ENCODE measurements at places on chromosomes 12 and 14.

GRCh38 chr12:63922474-63922873 is 78.0 kb downstream of the SRGAP1 start:
- DNase-seq = no peak

- no peak for DNase-seq
Measured at GRCh38 chr14:59827401-59827800, 43.2 kb downstream of the RTN1 start.

GRCh38 chr14:26549571-26549970 is 48.3 kb downstream of the NOVA1 start:
- no peak for DNase-seq

DNA sequence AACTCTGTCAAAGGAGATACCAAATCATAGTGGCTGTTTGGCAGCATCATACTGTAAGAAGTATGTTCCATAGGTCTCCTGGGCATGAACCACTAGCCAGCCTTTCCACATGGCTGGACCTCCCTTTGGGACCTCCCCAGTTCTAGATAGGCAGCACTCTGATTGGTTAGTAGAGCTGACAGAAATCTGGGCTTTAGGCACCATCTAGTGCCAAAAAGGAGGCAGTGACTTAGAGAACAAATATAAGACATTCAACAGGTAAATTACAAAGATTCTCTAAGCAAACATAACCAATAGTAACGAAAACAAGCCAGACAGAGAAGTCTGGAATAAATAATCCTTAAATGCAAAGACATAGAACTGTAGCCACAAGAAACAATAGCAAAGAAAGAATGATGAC is 148.0 kb upstream of the PDE3A start:
- DNase-seq = no peak

- no peak for DNase-seq
Measured at GRCh38 chr12:57852620-57853500, 6.3 kb upstream of the CTDSP2 start.

DNA sequence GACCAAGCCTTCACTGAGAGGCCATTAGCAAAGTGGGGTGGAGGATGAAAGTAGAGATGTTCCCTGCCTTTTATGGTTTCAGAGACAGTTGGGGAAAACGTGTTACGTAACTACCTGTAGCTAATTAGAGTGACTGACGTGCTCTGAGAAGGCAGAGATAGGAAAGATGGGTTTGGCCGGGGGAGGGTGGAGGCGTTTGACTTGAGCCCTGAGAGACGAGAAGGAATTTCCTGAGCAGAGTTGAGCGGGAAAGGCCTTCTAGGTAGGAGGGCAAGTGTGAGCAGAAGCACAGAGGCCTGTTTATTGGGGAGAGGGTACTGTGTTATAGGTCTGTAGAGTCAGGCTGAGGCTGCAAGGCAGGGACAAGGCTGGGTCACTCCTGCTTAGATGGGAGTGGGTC is 8.6 kb downstream of the TUNAR start:
- no peak for DNase-seq

DNA sequence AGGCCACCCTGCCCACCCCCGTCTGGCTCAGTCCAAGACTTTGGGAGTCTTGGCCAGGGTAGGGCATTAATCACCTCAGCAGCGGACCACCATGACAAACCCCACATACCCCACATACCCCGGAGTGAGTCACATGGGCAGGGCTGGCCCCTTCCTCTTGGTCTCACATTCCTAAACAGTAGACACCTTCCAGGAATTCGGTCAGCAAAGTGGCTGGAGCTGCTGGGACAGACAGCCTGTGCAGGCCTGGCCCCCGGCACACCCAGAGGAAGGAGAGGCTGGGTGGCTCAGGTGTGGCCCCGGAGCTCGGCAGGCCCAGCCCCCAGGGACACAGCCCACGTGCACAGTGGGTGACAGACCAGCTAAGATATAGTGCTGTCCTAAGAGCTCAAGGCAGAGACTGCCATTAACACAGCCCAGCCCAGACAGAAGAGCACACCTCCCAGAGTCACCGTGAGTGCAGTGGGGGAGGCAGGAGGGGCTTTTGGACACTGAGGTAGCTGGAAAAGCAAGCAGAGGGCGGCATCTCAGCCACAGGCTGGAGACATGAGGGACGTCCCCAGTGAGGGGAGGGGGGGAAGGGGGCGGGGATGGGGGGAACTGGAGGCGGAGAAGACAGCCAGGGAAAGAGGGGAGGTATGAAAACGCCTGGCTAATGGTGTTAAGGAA is 24.0 kb downstream of the CCDC85C start:
- peak; percentile 86 for DNase-seq

- no peak for DNase-seq
Measured at GRCh38 chr12:67449591-67450052, 180.5 kb downstream of the CAND1 start.

DNA sequence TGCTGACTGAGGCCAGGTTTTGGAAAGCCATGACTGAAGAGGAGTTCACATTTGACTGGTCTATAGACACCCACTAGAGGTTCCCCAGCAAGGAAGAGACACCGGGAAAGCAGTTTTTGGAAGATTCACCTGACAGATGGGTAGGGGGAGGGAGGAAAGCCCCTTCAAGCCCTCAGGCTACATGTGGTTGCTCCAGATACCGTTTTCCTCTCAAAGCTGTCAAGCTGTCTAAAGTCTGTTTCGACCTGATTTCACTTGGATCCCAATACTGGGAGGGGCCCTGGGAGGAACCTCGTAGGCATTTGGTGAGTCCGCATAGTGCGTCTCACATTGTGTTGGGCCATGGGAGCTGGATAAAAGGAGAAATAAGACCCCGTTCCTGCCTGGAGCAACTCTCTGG is 1.7 kb upstream of the LRP1 start:
- DNase-seq = no peak

GRCh38 chr14:105647784-105648608 is 121.6 kb downstream of the TMEM121 start:
- no peak for DNase-seq

GRCh38 chr14:90674043-90674670 is 142.1 kb downstream of the TTC7B start:
- no peak for DNase-seq

GRCh38 chr12:116818341-116818856 is 62.8 kb downstream of the HRK start:
- no peak for DNase-seq

DNA sequence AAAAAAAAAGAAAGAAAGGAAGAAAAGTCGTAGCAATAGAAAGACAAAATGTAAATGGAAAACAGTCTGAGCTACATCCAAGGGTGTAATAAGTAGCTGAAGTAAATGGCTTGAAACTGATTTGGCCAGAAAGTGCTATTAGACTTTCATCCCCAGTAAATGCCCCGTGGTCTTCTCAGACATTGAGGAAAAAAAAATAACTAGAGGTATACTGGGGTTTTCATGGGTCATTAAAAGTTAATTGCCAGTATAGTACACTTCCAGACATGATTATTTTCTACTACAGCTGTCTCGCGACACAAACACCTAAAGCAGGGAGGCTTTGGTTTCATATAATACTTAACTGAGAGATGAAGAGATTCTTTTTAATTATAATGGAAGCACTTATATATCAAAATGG is 271.9 kb downstream of the CPNE8 start:
- DNase-seq = no peak

DNA sequence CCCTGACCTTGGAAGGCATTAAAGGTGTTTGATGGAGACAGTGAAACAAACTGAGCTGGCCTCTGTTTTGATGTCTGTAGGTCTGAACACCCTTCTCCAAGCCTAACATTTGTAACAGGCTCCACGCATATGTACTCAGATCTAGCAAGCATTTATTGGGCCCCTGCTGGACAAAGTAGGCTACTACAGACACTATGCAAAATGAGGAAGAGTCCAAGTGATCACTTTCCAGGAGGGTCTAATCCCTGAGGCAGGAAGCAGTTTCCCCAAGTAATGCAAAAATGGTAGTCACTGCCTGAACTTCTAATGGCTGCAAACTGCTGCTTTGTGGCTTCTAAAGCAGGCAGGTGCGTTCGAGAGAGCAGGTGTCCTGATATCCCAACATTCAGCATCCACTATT is 405.8 kb downstream of the MED13L start:
- no peak for DNase-seq

GRCh38 chr14:56760164-56760914 is 49.9 kb downstream of the OTX2 start:
- no peak for DNase-seq

DNA sequence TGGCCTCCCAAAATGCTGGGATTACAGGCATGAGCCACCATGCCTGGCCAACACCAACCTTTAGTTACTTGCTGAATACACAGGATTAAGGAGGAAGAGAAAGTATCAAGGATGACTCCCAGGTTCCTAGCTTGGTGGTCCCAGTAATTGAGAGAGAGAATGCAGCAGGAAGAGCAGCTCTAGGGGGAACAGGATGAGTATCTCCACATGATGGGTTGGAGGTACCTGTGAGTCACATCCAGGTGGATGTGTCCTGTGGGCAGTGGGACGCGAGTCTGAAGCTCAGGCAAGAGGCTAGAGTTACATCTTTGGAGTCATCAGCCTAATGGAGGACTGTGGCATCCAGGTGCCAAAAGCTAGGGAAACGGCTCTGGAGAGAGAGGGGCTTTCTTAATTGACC is 47.1 kb downstream of the MDM2 start:
- DNase-seq = no peak

DNA sequence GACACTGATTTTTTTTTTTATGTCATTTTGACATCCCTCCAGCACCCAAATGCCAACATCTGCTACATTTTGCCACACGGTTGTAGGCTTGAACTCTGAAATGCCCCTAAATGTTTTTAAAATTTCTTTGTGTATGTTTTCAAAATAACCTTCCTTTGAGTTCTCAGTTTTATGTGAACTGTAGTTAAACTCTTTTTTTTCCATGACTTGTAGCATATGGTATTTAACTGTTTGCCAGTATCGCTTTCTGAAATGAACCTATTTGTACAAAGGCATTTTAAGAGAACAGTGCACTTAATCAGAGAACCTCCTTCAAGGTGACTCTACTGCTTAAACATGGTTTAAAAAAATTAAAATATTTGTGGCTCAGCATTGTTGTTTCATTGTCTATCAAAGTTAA is 61.5 kb downstream of the PDE3A start:
- DNase-seq = no peak

DNA sequence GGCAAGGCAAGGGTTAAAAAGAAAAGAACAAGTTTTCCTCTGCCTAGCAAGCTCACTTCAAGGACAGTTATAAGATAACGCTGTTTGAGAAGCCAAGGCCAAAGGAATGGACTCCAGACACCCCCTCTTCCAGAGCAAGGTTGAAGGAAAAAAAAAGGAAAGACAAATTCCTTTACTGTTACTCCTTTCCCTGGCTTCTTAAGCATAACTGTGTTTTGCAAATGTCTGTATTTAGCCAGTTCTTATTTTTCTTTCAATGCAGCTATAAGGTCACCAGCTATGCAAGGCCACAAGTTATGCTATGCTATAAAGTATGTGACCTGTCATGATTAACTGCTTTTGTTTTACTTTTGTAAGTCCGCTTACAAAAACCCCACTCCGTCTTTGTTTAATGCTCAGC is 26.6 kb downstream of the ZNF410 start:
- DNase-seq = no peak

DNA sequence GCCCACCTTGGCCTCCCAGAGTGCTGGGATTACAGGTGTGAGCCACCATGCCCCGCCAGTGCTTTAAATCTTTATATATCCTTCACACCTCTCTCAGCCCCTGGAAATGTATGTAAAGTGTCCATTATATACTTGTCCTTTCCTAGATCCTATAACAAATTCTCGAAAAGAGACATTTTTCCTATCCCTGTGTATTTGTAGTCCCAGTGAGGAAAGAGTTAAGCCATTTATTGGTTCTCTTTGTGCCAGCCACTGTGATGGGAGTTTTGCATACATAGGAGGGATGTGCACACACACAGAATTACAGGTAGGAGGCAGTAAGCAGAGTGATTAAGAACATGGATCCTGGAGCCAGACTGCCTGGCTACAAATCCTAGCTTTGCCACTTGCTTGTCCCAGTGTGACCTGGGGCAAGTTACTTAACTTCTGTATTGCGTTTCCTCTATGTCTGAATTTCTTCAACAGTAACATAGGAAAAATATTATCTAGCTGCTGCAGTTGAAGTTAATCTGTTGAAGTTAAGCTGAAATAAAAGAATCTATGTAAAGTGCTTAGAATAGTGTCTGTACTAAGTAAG is 2.1 kb upstream of the RABGGTA start:
- no peak for DNase-seq

GRCh38 chr14:88089445-88089844 is 84.5 kb downstream of the GPR65 start:
- no peak for DNase-seq

GRCh38 chr12:9049520-9050133 is 60.3 kb downstream of the KLRG1 start:
- no peak for DNase-seq

DNA sequence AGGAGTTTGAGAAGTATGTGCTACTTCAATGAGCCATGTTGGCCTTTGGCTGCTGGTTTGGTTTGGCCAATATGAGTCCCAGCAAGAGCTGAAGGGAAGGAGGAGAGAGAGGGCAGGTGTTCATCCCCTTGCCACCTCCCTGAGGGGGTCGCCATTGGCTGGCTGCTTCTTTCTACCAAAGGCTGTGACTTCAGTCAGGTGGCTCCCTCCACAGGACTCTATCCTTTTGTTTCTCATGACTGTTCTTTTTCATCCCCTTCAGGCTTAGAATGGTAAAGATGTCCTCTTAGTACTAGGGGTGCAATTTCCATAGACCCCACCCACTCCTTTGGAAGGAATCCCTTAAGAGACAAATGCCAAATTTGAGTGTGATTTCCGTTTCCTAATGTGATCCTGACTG is 31.2 kb upstream of the OTOGL start:
- no peak for DNase-seq

GRCh38 chr14:62168564-62169155 is 406.4 kb downstream of the SNAPC1 start:
- no peak for DNase-seq

GRCh38 chr12:48768147-48768546 is 20.7 kb downstream of the ADCY6 start:
- no peak for DNase-seq

DNA sequence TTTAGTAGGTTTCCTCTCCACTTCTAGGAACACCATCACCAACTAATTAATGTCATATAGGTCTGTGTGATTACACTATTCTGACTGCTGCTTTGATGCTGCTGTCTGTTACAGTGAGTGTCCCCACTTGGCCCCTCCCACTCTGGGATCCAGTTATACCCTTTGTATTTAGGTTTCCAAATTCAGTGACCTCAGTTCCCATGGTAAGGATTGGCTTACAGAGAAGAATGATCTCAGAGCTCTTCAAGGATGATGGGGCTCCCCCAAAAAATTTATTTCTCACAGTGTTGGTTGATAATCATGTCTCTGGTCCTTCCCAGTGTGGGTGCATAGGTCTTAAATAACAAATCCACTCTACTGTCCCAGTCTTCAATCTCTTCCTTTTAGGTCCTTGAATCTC is 210.0 kb upstream of the MYL2 start:
- DNase-seq = no peak
